ENCODE measurements at places on chromosomes 11 and 22.

GRCh38 chr22:38317122-38317994 lies at the start of gene CSNK1E:
Gene CSNK1E (minus strand): TSS chr22:38317433. CDS start chr22:38314157, 3,276 bp downstream.
- DNase-seq, result peak; percentile 91

- no peak for DNase-seq
Measured at GRCh38 chr11:329886-330253, 9.2 kb upstream of the IFITM3 start.

- DNase-seq, result peak; percentile 72
Measured at GRCh38 chr11:68460741-68461574, at the start of gene PPP6R3. Gene PPP6R3 (plus strand): TSS chr11:68460752. CDS start chr11:68537665, 76,913 bp downstream.

DNA sequence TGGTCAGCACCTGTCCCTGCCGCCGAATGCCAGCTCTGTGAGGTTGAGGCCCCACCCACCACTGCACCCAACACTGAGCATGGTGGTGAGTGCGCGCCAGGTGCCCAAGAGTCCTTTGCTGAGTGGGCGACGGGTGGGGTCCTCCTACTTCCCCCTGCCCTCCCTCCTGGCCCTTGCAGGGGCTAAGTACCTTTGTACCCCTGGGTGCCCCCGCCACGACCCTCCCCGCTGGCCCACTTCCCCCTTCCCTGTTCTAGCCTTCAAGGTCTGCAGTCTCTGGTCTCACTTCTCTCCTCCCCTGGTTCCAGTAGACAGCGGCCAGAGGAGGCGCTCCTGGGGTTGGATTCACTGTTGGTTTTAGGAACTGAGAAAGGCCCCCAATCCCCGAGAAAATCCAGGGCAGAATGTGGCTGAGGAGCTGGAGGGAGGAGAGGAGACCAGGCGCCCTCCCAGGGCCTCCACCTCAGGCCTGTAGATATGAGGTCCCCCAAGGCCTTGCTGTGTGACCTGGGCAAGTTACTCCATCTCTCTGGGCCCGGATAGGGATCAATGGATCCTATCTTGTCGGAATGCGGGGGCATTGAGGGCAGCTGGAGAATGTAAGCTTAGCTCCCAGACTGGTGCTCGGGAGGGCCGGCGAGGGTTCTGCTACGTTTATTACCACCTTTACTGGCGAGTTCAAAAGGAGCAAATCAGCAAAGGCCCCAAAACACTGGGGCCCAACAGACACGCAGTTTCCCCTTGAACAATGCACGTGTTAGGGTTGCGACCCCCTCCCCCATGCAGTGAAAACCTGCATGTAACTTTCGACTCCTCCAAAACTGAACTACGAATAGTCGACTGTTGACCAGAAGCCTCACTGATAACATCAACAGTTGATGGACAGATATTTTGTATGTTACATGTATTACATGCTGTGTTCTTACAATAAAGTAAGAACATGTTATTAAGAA lies 31.9 kb upstream of the SMIM38 start:
- DNase-seq, result no peak

DNA sequence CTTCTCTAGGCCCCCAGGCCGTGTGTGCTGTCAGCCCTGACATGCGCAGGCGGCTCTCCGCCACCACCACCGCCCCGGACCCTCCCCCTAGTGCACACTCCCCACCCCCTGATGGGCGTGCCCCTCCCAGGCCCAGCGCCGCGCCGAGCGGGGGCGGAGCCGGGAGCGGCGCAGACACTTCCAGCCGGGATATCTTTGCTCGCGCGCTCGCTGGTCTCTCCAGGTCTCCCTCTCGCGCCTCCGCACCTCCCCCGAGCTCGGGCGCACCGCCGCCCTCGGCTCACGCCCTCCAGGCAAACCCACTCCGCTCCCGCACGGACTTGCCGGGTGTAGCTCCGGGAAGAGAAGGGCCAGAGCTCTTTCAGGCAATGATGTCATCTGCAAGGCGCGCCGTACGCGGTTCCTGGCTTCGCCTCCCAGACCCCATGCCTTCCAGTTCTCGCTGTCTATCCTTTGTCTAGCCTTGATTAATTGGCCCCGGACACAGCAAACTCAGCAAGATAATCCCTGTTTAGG lies at the start of gene SCN3B:
TSS of gene SCN3B (minus strand) at position 59 of the 516 bp plus-strand sequence. CDS start 823 bp downstream, outside the sequence.
- DNase-seq, result peak; percentile 83

GRCh38 chr11:133227632-133228111 lies 304.6 kb downstream of the OPCML start:
- no peak for DNase-seq

- DNase-seq, result peak; percentile 99
Measured at GRCh38 chr11:66344550-66345315, at the start of gene BRMS1. Gene BRMS1 (minus strand): TSS chr11:66345104. CDS start chr11:66342234, 2,870 bp downstream.

GRCh38 chr11:64545619-64546018 lies 45.4 kb upstream of the SLC22A12 start:
- DNase-seq, result no peak

- DNase-seq, result peak; percentile 88
Measured at GRCh38 chr11:11217289-11217928, 135.6 kb downstream of the CSNK2A3 start.

- DNase-seq, result no peak
Measured at GRCh38 chr22:30453731-30454510, 17.9 kb downstream of the SEC14L3 start.

DNA sequence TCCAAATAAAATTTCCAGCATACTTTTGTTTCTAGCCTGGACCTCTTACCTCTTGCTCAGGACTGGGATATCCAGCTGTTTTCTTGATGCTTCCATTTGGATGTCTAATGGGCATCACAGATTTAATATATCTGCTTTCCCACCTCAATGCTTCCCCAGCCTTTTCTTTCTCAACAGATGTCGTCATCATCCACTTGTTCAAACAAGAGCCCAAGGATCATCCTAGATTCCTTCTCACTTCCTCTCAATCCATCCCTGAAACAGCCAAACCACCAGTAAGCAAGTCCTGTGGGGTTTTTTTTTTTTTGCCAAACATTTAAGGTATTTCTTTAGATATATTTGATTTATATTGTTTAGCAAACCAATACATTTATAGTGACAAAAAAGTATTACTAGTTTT lies 12.5 kb downstream of the THY1 start:
- no peak for DNase-seq

GRCh38 chr11:111714522-111714921 lies 51.7 kb downstream of the PPP2R1B start:
- DNase-seq, result no peak

DNA sequence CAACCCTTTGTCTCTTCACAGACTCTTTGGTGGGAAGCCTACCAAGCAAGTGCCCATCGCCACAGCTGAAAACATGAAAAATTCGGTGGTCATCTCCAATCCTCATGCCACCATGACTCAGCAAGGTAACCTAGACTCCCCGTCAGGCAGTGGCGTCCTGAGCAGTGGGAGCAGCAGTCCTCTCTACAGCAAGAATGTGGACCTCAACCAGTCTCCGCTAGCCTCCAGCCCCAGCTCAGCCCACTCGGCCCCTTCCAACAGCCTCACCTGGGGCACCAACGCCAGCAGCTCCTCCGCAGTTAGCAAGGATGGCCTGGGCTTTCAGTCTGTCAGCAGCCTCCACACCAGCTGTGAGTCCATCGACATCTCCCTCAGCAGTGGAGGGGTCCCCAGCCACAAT lies 111.6 kb downstream of the DBX1 start:
- DNase-seq, result no peak

GRCh38 chr11:61151545-61152252 lies 9.5 kb downstream of the VPS37C start:
- peak; percentile 42 for DNase-seq

DNA sequence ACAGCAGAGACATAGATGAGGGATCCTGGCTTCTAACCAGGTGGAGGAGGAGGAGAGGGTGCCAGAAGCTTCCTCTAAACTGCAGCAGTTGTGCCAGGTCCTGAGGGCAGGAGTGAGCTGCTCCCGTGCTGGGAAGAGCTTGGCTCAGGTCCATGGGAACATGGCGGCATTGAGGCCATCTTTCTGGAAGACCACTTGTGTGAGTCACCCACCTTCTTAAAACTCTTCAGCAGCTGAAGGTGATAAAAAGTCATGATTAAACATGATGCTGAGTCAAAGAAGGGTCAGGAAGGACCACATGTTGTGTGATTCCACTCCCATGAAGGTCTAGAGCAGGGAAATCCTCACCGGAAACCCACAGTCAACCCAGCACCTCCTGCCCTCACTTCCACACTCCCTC lies 35.1 kb downstream of the LINC01488 start:
- no peak for DNase-seq

- no peak for DNase-seq
Measured at GRCh38 chr11:64763526-64764039, 3.8 kb upstream of the PYGM start.

DNA sequence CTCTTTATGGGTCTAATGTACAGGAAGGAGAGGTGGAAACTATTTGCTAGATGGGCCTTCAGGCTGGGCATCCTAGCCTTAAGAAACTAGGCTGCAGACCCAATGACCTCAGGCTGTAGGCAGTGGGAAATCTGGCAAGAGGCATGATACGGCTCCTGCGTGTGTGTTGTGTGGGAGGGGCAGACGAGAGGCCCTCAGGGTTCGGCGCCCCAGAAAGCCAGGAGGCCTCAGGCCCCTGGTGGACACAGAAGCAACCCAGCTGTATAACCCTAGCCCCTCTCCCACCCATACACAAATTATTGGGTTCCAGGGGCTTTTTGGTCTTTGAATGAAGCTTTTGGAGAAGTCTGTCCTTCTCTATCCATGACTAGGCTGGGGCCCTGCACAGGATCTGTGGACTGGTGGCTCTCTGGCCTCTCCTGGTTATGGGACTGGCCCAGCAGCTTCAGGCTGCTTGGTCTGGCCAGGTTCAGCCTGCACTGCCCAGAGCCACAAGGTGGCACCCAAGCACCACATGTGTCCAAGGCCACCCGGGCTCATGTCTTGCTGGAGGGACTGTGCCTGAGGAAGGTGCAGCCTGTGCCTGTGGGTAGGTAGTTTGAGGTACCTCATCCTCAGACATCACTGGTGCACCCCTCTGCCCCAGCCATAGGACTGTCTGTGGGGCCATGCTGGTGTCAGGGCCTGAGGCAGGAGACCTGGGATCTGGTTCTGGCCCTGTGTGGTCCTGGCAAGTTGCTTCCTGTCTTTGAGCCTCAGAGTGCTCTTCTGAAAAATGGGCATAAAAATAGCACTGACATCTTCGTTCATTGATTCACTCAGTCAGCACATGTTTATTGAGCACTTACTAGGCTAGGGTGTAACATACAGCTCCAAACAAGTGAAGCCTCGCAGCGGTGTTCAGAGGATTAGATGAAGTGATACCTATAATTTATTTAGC lies 87.5 kb downstream of the RRM1 start:
- DNase-seq, result peak; percentile 27

- DNase-seq, result no peak
Measured at GRCh38 chr11:13160806-13161205, 116.8 kb upstream of the BMAL1 start.

- DNase-seq, result no peak
Measured at GRCh38 chr11:18844753-18845367, 53.3 kb upstream of the PTPN5 start.

GRCh38 chr11:42890773-42891172 lies 421.0 kb upstream of the API5 start:
- DNase-seq, result no peak

DNA sequence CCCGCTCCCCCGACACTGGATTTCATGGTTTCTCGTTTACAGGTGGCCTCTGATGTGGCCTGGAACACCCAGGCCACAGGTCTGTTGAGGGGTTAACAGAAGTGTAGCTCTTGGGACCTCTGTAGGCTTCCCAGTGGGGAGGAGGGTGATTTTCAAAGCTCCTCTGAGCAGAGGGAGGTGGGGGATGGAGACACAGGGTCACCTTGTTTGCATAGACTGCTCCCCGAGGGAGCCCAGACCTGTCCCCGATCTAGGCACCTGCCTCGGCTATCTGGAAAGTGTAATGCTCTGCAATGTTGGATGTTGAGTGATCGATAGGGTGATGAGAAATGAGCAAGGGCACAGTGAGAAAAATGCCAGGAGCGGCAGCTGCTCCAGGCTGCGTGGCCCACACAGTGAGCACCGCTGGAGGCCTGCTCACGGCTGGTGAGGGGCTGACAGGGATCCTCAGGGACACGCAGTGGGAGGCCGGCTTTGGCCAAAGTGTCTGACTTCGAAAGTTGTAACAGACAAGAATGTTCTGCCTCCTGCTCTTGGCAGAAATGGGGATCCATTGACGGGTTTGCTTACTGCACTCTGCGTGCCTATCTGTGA lies 594.1 kb downstream of the BRD1 start:
- DNase-seq, result no peak

DNA sequence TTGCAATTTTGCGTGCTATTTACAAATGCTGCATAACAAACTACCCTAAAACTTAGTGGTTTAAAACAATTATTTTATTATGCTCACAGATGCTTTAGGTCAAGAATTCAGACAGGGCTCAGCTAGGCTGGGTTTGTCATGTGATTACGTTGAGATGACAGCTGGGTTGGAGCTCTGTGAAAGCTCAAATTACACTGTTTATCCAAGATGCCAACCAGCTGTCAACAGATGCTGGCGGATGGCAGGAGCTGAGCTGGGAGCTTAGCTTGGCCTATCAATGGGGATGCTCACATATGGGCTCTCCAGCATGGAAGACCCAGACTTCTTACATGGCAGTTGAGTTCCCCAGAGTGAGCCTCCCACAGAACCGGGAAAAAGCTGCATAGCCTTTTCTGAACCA lies 62.7 kb downstream of the STK33 start:
- DNase-seq, result peak; percentile 87
